DMS79 treated with DMSO at 0.1 percent for 48 hours (cell line): ENCODE measurements at places on chromosomes 2 and 18.

- DNase-seq, result no peak
Observed at GRCh38 chr2:52431352-52431760, 1336.2 kb upstream of the CHAC2 start.

GRCh38 chr2:8153258-8153718, 528.6 kb upstream of the ID2 start:
- DNase-seq, result no peak

DNA sequence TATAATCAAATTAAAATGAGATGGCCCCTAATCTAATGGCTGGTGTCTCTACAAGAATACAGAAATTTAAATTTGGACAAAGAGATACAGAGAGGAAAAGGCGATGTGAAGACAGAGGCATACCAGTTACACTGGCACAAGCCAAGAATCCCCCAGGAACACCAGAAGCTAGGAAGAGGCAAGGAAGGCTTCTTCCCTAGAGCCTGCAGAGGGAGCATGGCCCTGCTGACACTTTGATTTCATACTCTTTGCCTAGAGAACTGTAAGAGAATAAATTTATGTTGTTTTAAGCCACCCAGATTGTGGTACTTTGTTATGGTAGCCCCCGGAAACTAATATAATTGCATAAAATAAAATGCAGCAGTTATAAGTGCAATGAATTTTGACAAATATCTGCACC, 671.4 kb downstream of the MBD2 start:
- DNase-seq, result no peak

GRCh38 chr2:111251711-111252110, 131.0 kb downstream of the BCL2L11 start:
- no peak for DNase-seq

DNA sequence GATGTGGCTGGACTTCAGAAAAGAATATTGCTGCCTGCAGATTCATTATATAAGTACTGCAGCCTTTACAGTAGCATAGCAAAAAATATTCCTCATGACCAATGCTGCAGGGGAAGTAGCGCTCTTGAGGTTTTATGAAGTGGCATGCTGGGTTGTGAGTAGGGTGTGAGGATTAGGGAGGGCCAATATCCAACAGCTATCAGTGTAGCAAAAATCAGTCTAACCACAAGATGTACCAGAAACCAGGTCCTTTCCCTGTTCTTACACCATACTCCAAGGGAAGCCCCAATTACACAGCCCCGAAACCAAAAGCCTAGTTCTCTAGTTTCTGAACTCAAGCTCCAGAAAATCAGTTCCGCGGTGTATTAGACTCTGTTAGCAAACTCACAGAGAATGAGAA, 1082.2 kb upstream of the DDX18 start:
- no peak for DNase-seq

DNA sequence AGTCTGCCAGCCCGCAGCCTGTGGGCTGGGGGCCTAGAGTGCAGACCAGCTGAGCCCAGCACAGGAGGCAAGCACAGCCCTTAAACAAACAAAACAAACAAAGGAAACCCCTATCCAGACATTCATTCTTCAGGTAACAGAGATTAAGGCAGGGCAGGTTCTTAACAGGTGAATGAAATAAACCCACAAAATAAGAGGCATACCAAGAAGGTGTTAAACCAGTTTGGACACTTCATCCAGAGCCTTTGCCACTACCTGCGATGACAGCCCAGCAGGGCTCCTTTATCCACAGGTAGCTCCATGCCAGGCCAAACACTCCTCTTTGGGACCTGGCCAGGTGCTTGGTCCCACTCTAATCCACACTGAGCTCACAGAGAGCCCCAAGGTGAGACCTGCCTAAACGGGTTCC, 209.7 kb upstream of the SIX2 start:
- peak; percentile 82 for DNase-seq

DNA sequence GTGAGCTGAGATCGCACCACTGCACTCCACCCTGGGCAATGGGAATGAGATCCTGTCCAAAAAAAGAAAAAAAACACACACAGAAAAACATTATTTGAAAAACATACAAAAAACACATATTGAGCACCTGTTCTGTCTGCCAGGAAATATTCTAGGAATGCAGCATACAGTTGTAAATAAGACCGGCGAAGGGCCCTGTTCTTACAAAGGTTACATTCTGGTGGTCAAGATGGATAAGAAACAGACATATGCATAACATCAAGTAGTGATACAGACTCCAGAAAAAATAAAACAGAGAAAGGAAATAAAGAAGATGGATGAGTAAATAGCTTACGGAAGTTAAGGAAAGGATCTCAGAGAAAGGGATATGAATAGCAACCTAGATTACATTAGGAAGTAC, 159.8 kb downstream of the GALNT3 start:
- DNase-seq, result no peak

DNA sequence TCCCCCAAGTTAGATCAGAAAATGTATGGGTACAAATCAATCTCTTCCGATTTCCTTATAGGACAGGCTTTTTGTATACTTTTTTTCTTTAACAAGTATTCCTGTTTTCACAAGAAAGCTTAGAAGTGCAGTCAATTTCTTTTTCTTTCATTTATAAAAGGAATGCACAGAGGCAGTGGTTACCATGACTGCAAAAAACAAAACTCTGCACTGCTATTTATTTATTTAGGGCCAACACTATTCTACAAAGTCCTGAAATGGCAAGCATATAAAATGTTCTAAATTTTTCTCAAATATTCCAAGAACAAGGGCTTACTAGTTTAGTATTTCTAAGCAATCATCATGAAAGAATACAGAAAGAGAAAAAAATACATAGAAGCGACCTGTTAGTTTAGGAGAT, 22.2 kb downstream of the ATAD2B start:
- no peak for DNase-seq

GRCh38 chr2:166343467-166343866, 32.3 kb downstream of the SCN9A start:
- DNase-seq, result peak; percentile 9

DNA sequence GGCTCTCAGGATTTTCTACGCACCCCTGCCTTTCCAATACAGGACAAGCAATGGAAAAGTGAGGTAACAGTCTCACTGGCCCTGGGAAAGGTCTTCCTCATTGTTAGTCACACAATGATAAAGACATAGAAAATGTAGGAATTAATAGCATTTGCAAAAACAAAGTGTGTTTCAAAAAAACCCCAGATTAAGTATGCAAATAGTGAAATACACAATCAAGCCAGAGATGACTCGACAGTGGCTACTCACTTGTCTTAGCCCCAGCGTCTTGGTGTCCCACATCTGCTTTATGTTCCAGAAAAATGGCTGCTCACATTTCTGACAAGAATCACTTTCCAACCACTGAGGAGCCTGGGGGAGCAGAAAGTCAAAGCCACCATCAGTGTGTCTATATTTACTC, 47.0 kb upstream of the AP1S3 start:
- DNase-seq, result no peak

DNA sequence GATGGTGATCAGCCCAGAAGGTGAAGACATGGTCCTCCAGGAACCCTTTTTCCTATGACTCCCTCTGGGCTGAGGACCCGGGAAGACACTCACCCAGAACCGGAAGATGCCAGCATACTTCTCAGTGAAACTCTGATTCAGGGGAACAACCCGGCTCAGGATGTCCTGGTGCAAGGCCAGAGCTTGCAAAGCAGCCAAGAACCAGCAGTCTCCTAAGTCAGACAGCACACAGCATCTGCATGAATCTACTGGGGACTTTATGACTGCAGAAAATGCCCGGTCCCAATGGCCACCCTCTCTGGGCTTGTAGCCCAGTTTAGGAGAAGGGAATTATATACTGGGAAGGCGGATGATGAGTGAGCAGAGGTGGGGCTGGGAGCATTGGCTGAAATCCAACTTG, 15.3 kb downstream of the CAPN14 start:
- no peak for DNase-seq

GRCh38 chr18:49228187-49228586, 232.3 kb downstream of the DYM start:
- no peak for DNase-seq

DNA sequence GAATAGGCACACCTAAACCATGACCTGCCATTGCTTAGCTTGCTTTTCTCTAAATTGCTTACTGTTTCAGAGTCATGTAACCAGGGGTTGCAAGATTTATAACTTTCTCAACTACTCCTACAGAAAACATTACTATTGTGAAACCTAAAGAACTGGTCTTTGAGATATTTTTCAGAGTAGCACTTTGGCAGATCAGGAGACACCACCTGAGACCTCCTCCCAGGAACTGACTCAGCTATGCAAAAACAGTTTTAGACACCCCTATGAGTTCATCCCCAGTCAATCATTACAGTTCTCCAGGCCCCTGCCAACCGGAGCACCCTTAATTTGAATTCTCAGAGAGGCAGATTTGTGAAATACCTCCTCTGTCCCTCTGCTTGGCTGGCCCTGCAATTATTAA, 80.3 kb downstream of the MBOAT2 start:
- DNase-seq, result no peak

GRCh38 chr2:206260188-206261012, 14.1 kb upstream of the ZDBF2 start:
- peak; percentile 25 for DNase-seq

GRCh38 chr2:201572846-201573508, 70.3 kb downstream of the TMEM237 start:
- no peak for DNase-seq

DNA sequence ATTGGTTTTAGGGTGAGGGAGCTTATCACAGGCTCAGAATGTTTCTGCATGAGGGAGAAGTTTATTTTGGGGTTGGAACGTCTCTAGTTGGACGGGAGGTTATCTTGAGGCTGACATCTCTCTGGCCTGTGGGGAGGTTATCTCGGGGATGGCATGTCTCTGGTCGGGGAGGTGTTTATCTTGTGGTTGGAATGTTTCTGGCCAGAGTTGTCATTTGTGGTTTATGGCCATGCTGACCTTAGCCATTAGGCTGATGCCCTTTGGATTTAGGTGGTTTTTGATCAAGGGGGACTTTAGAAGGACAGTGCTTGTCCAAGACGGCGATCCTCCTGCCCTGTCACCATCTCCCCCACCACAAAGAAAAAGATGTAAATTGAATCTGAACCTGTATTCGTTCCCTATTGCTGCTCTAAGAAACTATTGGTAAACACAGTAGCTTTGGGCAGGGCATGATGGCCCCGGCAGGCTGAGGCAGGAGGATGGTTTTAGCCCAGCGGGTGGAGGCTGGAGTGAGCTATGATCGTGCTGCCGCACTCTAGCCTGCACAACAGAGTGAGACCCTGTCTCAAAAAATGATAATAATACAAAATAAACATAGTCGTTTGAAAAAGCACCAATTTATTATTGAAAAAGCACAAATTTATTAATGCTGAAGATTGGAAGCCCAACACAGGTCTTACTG, 17.8 kb upstream of the MPPE1 start:
- no peak for DNase-seq

GRCh38 chr2:134712736-134713135, 6.1 kb downstream of the TMEM163 start:
- DNase-seq, result no peak

DNA sequence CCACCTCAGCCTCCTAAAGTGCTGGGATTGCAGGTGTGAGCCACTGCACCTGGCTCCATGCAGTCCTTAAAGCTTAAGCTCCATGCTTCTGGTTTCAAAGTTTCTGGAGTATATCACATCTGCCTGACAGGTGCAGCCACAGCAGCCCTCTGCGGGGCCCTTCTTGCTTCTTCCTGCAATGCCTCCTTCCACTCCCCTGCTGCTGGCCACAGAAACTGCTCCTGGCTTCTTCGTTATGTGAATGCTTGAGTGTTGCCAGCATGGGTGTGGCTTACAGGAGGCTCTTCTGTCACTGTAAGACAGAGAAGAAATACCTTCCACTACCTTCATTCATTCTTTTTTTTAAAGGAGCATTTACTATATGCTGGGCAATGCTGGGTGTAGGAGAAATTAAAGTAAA, 10.1 kb upstream of the CCBE1 start:
- DNase-seq, result no peak

- no peak for DNase-seq
Observed at GRCh38 chr2:117760916-117761315, 53.6 kb upstream of the DDX18 start.

DNA sequence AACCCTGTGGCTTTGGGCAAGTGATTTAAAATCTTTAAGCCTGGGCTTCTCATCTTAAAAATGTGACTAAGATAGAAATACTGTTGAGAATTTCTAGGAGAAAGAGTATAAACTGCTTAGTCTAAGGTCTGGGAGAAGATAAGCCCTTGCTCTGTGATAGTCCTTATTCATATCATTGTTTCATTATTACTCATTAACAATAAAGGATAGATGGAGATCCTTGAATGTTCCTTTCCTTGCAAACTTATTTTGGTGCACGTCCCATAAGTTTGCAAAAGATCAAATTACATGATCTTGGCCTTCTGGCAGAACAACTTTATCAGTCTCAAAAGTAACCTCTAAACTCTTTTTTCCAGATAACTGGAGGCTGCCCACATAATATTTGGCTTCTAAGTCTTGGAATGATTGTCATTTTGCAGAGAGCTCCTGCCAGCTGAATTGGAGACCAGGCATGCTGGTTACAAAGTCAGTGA, 138.3 kb downstream of the FAM124B start:
- DNase-seq, result no peak

GRCh38 chr2:70140791-70141211, 50.0 kb downstream of the C2orf42 start:
- DNase-seq, result peak; percentile 82

DNA sequence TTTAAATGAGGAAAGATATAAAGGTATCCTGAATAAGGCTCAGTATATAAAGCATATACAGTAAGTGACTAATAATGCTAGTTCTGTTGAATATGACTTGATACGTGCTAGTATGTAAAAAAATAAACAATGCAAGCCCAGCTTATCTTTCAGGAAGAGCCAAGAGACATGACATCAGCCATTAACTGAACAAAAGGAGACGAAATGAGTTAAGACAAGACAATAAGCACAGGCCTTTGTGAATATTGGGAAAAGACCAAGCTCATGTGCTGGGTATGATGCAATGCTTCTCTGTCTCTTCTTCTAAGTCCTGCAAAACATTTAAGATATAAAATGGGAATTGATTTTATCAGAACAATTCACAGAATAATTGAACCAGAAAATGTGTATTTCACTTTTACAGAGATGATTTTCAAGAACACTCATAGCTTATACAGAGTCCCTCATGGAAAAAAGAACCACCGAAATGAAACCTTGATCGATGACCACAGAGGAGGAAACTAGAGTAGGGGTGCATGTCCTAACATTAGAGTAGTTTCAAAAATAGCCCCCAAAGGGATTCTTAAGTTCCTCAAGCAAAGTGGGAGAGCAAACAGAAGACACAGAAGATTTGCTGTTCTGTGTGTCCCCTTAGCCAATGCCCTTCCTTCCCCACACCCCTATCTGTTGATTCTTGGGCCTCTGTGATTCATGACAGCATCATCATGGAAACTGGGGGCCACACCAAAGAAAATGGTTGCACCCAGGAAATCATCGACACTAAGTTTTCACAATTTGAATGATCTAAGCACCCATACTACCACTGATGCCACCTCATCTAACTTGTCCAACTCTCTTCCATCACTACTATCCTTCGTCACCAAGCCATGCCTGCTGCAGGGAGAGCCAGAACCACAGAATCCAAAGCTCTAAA, 68.0 kb upstream of the CRIM1 start:
- no peak for DNase-seq

DNA sequence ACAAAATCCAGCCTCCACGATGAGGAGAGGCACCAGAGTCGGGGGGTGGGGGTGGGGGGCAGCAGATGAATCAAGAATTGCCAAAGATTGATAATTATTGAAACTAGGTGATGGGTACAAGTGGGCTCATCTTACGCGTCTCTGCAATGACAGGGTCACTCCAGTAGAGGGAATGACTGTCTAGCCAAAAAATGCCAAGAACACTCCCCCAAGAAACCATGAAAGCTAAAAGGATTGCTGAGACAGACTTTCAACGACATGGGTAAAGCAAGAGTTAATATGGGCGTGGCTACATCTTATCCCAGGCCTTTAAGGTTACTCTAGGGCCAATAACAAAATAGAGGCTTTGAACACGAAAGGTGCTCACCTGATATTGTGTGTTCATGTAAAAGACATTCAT, 86.5 kb downstream of the STK39 start:
- DNase-seq, result no peak
